Inflammatory macrophage treated with lipopolysaccharide for 4 hours (primary cell): ENCODE measurements at places on chromosomes 16 and 17.

DNA sequence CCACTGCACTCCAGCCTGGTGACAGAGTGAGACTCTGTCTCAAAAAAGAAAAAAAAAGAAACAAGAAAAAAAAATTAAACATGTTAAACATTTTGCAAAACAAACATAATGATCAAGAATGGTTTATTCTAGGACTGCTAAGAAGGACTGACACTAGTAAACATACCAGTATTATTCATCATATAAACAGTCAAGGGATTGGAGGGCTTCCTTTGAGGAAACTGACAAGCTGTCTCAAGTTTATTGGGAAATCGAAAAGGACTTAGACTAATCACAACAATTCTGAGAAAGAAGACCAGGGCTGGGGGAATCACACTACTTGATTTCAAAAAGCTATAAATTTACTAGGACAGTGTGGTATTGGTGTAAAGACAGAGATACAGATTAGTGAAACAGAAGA lies 75.5 kb downstream of the MYH10 start:
- DNase-seq, result no peak

GRCh38 chr17:71628306-71628705 lies 492.5 kb upstream of the SOX9 start:
- DNase-seq, result no peak

DNA sequence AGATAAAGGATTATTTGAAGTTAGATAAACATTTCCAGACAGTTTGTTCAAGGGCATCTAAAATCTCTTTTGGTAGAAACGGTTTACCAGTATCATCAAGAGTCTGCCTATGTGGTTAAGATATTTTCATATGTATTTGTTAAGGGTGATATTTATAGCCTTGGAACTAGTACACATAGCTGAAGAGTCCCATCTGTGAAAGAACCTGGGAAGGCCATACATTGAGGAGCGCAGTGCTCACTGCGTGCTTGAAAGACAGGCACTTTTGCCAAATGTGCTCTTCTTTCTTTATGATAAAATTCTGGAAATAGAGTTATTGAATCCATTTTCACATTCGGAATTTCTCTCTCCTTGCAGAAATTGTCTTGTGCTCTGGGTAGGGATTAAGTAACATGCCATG lies 7.7 kb downstream of the IGSF6 start:
- DNase-seq, result no peak

DNA sequence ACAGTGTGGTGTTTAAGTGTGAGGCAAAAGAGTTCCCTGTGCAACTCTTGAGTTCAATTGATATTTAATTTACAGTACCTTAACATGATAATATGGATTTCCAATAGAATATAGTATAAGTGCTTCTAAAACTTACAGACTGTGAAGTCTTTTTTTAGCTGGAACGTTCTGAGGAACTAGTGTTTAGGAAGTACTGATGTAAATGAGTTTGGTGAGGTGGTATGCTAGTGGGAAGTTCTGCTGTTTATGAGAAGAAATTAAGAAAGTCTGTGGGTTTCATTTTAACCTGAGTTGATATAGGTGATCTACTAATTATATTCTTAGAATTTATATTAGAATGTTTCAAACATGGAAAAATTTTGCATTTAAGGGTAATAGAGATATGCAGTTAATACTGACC lies 32.0 kb downstream of the PTRH2 start:
- DNase-seq, result no peak

DNA sequence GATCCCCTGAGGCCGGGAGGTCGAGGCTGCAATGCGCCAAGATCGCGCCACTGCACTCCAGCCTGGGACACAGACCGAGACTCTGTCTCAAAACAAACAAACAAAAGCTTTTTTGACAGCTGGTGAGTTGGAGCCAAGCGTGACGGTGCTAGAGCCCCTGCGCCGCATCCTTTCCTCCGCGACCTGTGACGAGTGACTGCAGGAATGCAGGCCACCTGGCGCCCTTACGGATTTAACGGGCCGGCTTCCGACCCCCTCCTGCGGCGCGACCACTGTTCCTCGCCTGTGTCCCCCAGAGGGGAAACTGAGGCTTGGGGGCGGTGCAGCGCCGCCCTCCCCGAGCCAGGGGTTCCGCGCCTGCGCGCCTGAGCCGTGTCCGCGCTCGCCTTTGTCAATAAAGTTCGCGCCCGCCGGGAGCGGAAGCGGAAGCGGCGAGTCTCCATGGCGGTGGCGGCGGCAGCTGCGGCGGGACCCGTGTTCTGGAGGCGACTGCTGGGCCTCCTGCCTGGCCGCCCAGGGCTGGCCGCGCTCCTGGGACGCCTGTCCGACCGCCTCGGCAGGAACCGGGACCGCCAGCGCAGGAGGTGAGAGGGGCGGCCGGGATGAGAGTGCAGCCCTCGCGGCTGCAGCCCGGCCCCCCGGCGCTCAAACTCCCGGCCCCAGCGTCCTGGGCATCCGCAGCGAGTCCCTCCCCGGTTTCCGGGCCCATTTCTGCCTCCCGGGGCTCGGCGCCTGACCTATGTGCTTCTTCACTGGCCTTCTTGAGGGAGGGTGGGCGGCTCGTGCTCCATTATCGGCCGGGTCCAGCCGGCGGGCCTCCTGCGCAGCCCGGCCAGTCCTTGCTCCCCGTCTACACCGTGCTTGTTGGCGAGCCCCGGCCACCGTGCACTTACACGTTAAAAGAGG lies at the start of gene PGS1:
Gene PGS1 (plus strand): TSS at position 425 of the 906 bp plus-strand sequence. CDS start 17 bp downstream, at position 442.
- DNase-seq, result peak; percentile 81

DNA sequence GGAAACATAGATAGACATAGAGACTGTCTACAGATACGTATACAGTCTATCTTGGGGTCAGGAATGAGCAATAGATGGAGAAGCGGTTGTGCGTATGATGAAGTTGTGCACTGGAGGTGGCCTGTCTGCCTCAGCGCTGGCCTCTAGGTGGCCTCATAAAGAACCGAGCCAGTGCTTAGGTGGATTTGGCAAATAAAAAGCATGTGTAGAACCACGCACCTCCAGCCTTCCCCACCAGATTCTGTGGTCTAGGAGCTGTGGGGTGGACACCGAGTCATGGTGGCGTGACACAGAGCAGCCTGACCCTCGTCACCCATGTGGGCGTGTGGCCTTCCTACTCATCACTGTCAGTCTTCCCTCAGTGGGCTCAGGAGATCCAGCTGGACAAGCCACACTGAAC lies 34.0 kb downstream of the PGS1 start:
- DNase-seq, result peak; percentile 95
